BE2C (cell line): ENCODE measurements at places on chromosomes 3 and 15.

GRCh38 chr3:124999317-124999716, 56.5 kb downstream of the HEG1 start:
- DNase-seq = no peak

- DNase-seq = peak; percentile 36
These were observed 34.1 kb upstream of the HACD2 start for GRCh38 chr3:123618768-123619484.

DNA sequence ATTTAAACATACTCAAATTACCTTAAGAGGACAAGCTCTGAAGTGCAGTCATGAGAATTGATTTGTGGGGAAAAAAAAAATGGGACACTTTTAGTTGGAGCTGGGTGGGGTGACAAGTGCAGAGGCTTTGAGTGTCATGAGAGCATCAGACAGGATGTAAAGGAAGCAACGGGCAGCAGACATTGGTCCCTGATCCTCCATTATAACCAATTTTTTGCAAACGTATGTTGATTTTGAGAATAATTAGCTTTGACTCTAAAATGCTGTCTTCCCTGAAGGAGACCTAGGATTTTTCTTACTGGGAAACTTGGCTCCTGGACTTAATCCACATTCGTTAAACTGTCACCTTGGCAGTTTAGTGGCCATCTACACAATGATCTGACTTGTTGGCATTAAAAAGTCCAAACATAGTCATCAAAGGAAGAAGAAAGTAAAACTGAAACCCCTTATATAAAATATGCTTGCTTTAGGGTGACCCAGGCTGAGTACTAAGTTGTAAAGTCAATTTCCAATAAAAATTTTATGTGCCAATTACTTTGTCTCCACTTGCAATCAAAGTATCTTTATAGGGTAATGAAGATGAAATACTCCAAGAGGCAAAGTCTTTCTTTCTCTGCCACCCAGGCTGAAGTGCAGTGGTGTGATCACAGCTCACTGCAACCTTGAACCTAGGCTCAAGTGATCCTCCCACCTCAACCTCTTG, 45.6 kb downstream of the BCL2L10 start:
- no peak for DNase-seq

DNA sequence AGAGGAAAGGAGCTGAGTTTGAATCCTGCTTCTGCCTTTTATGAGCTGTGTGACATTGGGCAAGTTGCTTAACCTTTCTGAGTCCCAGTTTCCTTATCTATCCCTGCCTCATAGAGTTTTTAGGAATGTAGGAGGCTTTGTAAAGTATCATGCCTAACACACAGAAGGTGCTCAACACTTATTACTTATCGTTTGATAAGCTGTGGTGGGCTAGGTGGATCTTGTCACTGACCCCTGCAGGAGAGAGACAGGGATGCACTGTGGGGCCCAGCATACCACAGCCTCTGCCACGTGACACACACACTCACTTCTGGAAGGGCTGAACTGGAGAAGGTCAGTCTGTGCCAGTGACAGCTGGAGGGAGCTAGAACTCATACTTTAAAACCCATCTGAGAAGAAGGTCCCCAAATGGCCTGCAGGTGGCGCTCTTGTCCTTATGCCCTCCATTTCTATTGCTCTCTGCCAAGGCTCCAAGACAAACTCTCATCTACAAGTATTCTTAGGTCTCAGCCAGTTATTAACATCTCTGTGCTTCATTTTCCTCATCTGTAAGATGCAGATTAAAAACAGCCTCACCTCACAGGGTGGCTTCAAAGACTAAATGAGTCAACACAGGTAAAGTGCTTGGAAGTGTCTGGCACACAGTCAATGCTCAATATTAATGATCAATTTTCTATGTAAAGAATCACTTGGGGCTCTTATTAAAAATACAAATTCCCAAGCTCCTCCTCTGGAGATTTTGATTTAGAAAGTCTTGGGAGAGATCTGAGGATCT, 57.5 kb upstream of the HACD2 start:
- DNase-seq = peak; percentile 86

DNA sequence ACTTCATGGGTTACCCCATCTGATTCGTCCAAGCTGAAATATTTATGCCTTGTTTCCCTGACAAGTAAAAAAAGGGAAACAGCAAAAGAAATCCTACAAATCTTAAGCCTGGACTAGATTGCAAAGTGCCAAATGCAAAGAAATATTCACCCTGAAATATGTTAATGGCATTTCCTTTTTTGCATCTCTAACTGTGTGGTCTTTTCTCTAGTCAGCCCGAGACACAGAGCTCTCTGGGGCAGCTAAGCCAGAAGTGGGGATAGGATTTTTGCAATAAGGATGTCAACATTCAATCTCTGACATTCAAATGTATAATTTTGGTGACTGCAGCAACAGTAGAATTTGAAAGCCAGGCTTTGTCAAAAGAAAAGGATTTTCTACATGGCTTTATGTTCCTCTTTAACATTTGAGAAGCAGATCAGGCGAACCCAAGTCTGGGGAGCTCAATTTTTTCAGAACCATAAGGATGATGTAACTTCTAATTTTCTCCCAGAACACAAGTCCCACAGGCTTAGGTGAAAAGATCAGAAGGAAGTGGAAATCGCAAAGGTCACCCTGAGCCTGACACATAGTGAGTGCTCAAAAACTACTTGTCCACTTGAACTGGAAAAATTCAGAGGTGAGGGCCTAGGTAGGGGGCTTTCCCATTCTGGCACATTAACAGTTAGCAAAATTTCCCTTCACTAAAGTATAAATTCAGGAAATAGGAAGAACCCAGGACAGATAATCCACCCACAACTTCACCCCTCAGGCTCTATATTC, 28.2 kb upstream of the KCNMB3 start:
- DNase-seq = no peak

GRCh38 chr3:109784852-109785631, 447.7 kb upstream of the DPPA4 start:
- no peak for DNase-seq

- no peak for DNase-seq
These were observed 43.7 kb downstream of the CTDSPL start for GRCh38 chr3:37905346-37905745.

- DNase-seq = no peak
These were observed 576.4 kb downstream of the FOXP1 start for GRCh38 chr3:71006810-71007785.

DNA sequence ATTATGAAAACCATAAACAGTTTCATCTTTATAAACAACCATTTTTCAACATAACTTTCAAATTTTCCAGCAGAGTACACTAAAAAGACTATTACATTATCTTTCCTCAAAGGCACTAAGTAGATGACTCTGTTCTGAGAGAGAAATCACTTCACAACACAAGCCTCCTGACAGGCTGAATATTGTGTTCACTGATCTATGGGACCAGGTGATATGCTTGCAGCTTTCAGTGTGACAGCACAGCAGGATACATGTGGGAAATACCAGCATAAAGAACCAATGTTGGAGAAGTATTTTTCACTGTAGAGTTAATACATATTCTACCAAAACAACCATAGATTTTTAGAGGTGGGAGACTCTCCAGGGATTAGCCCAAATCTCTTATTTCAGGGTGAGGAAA, 350.6 kb downstream of the PLCL2 start:
- no peak for DNase-seq

- DNase-seq = no peak
These were observed 1.6 kb upstream of the PRKCD start for GRCh38 chr3:53159156-53160060.

GRCh38 chr3:177724020-177724638, 526.8 kb upstream of the TBL1XR1 start:
- no peak for DNase-seq

- DNase-seq = peak; percentile 27
These were observed 99.6 kb downstream of the TMCC1 start for GRCh38 chr3:129793942-129794310.

DNA sequence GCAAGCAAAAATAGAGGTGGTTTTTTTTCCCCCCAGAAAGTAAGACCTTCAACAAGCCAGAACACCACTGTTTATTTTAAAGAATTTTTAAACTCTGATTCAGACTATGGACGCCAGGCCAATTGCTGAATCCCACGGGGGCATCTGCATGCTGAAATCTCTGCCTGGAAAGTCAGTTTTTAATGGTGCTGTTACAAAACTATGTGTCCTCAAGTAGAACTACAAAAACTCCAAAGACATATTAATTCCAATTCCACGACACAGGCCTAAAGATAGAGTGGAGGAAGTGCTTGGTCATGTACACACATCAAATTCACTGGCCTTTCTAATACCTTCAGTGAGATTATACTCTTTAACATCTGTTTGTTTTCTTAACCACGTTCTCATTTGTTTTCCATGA, 490.5 kb upstream of the NR2F2 start:
- no peak for DNase-seq

DNA sequence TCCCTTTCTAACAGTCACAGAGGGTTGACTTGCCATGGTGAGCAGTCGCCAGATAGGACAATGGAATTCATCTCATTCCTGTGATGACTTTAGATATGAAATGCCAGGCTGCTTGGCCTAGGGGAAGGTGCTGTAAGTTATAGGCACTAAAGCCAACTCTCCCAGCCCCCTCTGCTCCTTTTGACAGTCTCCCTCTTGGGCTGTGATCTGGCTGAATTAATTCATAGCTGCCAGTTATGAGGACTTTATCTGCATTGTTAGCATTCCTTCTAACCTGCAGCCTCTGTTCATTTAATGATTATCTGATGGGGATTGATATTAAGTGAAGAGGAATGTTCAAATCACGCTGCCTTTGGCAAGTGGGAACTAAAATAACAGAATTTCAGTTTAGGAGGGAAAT, 427.1 kb upstream of the RASGRP1 start:
- no peak for DNase-seq

GRCh38 chr15:58241872-58242271, 103.7 kb downstream of the AQP9 start:
- DNase-seq = no peak

DNA sequence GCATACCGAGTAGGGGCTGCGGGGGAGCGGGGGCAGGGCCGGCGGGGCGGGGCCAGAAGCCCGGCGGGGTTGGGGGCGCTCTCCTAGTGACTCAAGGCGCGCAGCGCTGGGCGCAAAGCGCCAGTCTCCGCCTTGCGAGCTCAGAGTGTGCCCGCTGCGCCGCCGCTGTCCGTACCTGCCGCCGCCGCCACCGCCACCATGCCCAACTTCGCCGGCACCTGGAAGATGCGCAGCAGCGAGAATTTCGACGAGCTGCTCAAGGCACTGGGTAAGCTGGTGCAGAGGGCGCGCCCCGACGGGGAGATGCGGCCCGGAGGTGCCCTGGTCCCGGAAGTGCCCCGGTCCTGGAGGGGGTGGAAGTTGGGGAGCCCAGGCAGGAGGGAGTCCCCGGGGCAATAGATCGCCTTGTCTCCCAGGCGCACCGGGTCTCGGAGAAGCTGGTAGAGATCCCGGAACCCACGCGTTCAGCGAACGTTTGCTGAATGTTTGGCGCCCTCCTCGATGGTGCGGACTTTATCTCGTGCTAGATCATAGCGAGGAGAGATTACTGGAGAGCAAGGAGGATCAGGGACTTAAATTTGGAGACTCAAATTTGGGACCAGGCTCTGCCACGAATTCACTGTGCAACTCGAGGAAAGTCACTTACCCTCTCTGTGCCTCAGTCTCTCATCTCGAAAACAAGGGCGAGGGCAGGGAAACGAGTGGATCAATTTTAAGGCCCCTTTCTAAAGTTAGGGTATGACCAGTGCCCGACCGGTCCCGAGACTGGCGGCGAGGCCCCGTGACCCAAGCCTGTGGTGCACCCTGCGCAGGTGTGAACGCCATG, at the start of gene CRABP1:
CRABP1 (plus strand) TSS at position 123 of the 826 bp plus-strand sequence; CDS start at position 199, 76 bp downstream.
- DNase-seq = peak; percentile 51

DNA sequence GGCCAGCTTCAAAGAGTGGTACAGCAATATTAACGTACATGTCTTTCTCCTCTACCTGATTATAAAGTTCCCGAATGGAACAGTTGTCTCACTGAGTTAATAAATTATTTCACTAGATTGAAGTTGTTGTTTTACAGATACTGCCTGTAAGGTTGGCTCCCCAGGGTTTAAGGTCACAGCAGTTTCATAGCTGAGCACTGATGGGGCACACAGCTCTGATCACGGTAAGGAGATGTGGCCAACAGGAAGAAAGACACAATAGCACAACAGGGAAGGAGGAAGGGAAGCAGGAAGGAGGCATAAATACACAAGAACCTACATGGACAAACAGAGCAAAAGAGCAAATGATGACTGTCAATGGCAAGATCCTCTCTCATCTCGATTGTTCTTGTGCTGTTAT, 215.6 kb downstream of the WNT5A start:
- no peak for DNase-seq

GRCh38 chr3:141853629-141854168, 22.7 kb upstream of the ATP1B3 start:
- DNase-seq = no peak

DNA sequence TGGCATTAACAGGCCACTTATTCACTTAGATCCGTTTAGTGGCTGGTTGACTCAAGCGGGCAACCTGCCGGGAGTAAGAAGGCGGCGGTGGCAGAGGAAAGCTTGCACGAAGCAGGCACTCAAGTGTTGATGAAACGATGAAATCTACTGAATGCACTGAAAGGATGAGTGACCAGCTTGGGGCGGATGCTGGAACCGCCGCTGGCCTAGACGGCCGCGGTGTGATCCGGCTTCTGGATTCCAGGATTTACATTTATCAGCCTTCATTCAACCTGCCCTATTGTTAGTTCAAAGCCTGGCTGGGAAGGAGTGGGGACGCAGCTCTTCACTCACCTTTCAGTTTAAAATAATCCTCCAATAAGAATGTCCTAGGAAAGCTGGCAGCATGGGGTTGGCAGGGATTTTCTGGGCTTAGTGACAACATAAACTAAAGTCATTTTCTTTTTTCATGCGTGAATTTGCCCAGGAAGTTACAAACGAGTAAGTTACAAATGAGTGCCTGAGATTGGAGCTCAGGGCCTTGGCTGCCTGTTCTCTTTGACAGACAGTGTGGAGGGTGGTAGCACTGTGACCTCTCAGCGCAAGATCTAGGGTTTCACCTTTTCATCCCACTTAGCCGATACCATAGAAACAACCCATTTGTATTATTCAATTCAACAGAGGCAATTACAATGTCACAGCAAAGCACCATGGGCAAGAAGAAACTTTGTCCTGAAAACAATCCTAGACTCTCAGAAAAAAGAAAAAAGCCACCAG, 1.1 kb upstream of the PLCH1 start:
- peak; percentile 24 for DNase-seq

GRCh38 chr3:76107935-76108570, 322.7 kb upstream of the ZNF717 start:
- DNase-seq = peak; percentile 18

GRCh38 chr3:111803123-111803593, 55.9 kb upstream of the PHLDB2 start:
- no peak for DNase-seq

GRCh38 chr3:15223685-15224572, 17.9 kb downstream of the CAPN7 start:
- DNase-seq = no peak

DNA sequence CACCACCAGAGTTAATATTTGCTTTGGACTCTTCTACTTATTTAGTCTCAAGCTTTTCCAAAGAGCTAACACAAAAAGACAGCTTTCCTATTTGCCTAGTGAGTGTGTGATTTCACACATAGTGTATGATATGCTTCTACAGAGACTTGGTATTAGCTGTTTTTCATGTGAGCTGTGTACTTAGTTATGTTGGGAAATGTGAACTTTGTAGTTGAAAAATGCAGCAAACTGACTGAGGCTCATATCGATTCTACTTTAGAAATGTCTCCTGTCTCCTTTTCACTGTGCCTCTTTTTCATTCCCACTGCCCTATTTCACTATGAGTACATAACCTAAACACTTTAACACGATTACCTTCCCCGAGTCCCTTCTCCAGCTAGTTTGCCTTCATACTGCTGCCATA, 136.5 kb downstream of the ALCAM start:
- DNase-seq = no peak

- no peak for DNase-seq
These were observed 31.7 kb downstream of the ALCAM start for GRCh38 chr3:105398437-105398836.

- DNase-seq = no peak
These were observed 41.3 kb upstream of the TRIM42 start for GRCh38 chr3:140636406-140637138.
